ENCODE measurements at places on chromosomes 3 and 15.

GRCh38 chr15:33618350-33618749, 307.6 kb downstream of the RYR3 start:
- DNase-seq, result no peak

GRCh38 chr3:71657831-71658530, 67.2 kb downstream of the EIF4E3 start:
- DNase-seq, result no peak

DNA sequence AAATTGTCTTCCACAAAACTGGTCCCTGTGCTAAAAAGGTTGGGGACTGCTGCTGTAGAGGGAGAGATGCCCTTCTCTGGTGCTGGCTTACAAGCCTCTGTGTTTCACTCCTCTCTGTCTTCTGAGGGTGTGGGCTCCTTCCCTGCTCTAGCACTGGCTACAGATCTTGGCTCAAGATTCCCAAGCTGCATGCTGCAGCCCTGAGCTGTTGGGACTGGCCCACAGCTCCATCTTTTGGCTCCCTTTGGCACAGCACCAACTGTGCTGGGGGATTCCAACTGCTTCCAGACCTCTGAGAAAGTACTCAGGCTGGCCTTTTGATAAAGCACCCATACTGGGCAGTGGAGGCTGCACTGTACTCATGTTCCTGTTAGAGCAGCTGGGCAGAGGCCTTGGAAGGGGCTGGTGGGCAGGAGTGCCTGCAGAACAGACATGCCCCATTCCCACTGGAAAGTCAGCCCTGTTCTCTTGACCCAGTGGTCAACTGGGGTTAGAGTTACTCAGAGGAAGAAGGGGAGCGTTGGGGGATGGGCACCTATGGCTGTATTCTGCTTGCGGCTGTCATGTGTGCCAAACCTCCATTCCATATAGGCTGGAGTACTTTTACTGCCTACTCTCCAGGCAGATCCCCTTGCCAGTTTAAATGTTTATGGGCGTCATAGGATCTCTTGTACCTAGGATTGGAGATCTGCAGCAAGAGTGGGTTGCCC, 55.7 kb downstream of the GALK2 start:
- no peak for DNase-seq

- DNase-seq, result no peak
Observed at GRCh38 chr3:194840661-194841514, 155.2 kb downstream of the FAM43A start.

All from activated CD8-positive, alpha-beta memory T cell treated with anti-CD3 and anti-CD28 coated beads for 4 hours (primary cell).